ENCODE measurements at places on chromosomes 7 and 10.
A peak's percentile ranks its signal among the peaks of the same experiment; 100 is the strongest.

GRCh38 chr7:101618207-101618839, 10.8 kb downstream of the MYL10 start:
- no peak for DNase-seq

DNA sequence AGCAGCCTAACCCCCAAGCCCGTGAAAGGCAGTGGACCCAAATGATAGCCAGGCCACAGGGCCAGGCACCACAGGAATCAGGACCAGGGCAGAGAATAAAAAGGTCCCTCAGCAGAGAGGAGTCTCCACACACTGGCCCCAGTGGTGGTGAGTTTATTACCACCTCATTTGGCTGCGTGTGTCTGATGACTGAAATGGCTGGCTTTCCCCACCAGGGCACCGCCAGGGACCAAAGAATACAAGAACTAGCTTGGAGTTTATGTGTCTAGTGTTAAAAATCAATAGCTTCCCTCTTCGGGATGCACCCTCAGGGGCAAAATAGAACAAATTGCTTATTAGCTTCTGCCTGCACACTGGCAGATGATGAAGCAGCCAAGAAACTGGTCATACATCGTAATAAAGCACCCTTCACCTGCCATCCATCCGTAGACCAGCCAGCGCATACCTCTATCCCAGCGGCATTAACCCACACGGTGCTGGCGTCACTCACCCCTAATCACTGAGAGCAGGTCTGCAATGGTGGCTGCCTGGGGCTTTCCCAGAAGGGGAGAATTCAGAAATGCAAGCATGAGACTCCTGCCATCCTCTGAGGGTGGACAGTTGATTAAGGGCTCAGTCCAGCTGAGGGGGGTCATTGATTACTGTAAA, 223.7 kb upstream of the ZMIZ1 start:
- no peak for DNase-seq

GRCh38 chr10:29715296-29715695, 80.5 kb upstream of the SVIL start:
- DNase-seq: no peak

GRCh38 chr10:99396471-99396870, 34.0 kb downstream of the GOT1 start:
- DNase-seq: no peak

DNA sequence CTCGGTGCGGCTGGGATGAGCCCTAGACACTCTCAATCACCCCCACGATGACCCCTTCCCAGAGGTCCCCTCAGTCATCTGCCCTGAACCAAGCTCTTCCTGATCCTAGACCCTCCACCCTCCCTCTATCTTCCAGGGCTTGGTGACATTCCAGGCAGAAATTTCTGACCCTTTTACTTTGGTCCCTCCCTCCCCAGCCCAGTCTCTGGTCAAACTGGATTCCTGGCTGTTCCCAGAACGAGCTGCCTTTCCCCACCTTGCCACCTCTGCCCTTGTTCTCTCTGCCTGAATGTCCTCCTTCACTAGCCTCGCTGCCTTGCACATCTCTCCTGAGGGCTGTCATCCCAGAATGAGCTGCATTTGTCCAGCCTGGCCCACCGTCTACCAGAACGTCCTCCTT, 1.3 kb upstream of the CLDN4 start:
- DNase-seq: no peak

- DNase-seq: no peak
These were observed 250.5 kb downstream of the RAB11FIP2 start for GRCh38 chr10:117796130-117796745.

DNA sequence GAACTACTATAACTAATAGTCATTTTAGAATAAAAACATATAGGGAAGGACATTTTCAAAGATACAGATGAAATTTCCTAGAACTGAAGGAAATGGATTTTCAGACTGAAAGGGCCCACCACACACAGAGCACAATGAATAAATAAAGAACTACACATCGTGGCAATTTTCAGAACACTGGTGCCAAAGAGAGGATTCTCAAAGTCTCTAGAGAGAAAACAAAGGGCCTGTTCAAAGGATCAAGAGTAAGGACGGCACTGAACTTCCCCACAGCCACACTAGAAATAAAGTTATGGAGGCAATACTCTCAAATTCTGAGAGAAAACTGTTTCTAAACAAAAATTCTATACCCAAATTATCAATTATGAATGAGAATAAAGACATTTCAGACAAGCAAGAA, 21.9 kb downstream of the NAPEPLD start:
- DNase-seq: no peak

DNA sequence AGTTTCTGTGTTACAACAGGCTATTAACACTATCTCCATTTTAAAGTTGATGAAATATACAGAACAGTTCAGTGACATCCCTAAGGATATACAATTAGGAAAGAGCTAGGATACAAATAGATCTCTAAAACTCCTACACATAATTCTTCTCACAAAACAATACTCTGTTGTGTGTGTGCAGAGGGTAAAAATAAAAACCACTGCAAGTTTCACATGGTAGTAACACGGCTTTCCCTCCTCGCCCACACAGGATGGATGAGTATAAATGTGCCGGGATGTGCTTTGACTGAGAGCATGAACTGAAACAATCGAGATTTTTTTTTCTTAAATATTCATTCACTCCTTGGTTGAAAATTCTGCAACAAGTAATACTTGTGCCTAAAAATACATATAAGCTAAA, 131.5 kb upstream of the C1QL3 start:
- no peak for DNase-seq

DNA sequence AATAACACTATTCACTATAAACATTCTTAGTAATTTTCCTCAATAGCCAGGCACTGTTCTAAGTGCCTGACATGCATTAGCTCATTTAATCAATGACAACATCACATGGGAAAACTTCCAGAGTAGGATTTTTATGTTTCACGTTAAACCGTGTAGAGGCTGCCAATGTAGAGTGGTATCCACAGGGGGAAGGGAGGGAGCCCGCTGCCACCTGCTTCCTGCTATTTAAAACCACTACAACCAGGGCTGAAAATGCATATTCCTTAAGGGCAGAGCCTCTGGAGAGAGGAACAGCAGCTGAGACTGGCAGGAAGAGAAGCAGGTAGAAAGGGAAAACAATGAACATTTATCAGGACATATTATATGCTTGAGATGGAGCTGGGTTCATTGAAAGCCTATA, 684.3 kb upstream of the AUTS2 start:
- DNase-seq: no peak

DNA sequence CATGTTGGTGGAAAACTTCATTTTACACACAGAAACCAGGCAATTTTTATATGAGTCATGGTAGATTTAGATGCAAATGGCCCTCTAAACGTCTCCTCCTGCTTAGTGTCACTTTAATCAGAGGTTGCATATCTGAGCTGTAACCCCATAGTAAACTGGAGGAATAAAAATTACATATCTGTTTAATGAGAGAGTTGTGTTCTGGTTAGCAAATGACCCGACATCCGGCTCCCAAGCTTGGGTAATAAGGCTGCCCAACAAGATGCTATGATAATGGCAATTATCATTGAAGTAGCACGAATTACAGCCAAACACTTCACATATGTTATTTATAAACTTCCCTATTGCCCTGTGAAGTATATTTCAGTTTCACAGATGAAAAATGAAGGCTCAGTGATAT, 10.6 kb upstream of the ADAM12 start:
- DNase-seq: no peak

GRCh38 chr7:1664711-1665548, 5.1 kb upstream of the ELFN1 start:
- peak; percentile 52 for DNase-seq

DNA sequence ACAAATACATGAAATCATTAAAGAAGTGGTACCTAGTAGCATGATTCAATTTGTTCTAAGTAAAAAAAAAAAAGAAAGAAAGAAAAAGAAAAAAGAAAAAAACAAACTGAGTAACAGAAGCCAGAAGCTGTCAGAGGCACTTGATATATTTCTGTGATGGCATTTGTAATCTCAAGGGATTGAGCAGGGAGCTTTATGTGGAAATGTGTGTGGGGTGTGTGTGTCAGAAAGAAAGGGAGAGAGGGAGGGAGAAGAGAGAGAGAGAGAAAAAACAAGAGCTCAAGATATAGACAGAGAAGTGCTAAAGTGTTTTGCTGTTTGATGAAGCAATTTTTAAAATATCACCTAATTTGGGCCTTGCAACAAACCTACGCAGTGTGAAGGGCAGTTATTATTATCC, 357.6 kb upstream of the PCDH15 start:
- DNase-seq: no peak

GRCh38 chr7:134625550-134625949, 21.1 kb upstream of the BPGM start:
- DNase-seq: no peak

GRCh38 chr7:99267841-99268576, 4.6 kb upstream of the MYH16 start:
- no peak for DNase-seq

GRCh38 chr10:108238261-108238660, 1073.8 kb upstream of the SORCS1 start:
- no peak for DNase-seq

DNA sequence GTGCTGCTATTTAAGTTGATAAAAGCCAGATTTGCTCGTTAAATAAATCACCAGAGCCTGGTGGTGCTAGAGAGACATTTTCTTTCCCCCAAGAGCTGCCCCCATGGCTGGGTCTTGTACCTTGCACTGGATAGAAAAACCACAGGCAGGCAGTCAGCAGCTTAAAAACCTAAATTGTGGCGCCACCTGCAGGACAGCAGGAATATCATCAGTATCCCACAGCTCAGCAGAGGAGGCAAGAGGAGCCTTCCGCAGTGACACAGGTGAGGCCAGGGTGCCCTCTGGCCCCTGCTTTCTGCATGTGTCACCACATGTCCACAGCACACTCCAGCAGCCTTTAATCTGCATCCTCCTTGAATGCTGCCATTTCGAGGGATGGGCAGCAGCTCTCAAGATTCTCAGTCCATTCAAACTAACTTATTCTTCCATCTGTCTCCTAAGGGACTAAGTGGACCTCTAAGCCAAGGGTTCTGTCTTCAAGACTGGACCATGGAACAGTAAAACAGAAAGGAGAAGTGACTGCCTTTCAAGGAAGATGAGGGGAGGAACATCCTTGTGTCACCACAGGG, 4.5 kb upstream of the PLXNA4 start:
- peak; percentile 77 for DNase-seq

DNA sequence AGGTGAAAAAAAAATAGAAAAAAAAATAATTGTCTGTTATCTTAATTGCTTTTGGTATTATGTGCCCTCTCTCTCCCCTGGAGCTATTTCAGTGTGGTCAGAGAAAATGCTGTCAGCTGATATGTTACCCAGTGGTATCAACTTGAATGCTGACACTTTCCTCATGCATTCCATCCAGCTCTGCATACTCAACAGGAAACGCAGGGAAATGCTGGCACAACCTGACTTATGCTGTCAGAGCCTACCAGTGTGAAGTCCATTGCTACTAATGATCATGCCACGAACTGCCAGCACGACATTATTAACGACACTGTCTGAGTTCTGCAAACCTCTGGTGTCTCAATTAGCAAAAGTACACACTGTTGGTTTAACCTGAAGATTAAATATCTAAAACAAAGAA, 182.8 kb downstream of the ZWINT start:
- no peak for DNase-seq

- peak; percentile 51 for DNase-seq
These were observed 121.4 kb upstream of the INHBA start for GRCh38 chr7:41824284-41824683.

DNA sequence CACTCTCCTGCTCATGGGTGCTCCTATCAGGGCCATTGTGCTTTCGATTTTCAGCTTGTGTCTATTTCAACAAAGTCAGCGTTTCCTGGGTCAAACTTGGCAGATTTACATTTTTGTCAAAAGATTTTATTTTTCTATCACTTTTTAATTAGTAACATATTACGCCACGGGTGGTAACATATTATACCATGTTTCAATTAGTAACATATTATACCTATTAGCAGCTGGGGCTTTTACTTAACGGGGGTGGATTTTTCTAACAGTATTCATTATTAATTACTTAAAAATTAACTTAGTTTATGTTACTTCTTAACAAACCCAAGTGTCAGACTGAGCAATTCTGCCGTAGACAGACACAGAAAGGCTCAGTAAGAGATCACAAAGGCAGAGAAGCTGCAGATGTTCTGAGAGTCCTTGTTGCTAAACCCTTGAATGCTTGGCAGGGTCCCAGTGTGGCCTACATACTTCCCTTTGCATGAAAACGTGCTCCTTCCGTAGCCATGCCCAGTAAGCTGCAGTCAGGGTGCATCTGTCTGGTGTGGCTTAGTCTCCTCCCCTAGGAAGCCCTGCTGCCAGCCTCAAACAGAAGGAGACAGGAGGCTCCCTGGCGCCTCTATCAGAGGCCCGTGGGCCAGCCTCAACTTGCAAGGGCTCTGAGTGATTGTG, 263.1 kb upstream of the CXCL12 start:
- DNase-seq: no peak

GRCh38 chr10:75394221-75394620, 7.3 kb downstream of the ZNF503 start:
- no peak for DNase-seq

DNA sequence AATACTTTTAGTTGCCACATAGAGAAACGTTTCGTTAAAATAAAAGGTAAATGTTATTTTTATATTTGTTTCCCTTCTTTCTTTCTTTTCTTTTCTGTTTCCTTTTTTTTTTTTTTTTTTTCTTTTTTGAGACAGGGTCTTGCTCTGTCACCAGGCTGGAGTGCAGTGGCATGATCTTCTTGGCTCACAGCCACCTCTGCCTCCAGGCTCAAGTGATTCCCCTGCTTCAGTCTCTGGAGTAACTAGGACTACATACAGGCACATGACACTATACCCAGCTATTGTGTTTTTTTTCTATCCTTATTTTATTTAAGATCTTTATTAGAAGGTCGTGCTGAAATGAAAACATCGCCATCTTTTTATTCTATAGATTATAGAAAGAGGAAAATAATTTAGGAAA, 661.8 kb upstream of the MBL2 start:
- no peak for DNase-seq

DNA sequence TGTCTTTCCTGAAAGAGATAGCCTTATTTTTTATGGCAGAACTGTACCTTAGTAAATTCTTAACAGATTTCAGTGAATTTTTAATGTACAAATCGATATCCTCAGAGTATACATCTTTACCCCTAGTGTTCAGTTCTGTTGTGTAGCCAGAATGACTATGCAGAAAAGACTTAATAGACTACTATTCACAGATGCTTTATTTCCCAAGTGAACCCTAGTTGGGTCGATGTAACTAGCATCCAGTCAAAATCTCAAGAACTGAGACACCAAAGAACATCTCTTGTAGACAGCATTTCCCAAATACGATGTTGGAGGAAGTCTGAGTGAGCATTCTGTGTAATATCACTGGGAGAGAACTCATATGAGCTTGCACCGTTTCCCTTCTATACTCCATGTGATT, 1.5 kb downstream of the AKR1C3 start:
- DNase-seq: no peak

DNA sequence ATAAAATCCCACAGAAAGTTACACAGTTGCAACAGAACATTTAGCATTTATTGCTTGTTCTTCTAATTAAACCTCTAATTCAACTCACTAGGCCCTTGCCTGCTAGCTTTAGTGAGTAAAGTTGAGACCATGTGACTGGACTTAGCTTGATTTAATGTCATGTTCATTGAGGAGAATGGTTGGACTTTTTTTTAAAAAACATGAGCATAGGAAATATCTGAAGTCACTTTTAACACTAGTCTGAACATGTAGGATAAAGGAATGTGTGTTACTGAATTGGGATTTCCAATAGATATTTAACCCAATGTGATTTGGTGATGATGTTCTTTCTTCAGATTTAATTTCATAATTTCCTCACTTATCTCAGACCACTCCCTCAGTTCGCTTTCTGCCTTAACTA, 24.6 kb upstream of the GLCCI1 start:
- DNase-seq: no peak

GRCh38 chr7:116953372-116953905, at the start of gene ST7:
TSS of gene ST7 (plus strand) at chr7:116953501. CDS start at chr7:116953541, 40 bp downstream.
- peak; percentile 61 for DNase-seq

Measured in kidney capillary endothelial cell (primary cell).